ENCODE measurements at places on chromosomes 5 and 9.

DNA sequence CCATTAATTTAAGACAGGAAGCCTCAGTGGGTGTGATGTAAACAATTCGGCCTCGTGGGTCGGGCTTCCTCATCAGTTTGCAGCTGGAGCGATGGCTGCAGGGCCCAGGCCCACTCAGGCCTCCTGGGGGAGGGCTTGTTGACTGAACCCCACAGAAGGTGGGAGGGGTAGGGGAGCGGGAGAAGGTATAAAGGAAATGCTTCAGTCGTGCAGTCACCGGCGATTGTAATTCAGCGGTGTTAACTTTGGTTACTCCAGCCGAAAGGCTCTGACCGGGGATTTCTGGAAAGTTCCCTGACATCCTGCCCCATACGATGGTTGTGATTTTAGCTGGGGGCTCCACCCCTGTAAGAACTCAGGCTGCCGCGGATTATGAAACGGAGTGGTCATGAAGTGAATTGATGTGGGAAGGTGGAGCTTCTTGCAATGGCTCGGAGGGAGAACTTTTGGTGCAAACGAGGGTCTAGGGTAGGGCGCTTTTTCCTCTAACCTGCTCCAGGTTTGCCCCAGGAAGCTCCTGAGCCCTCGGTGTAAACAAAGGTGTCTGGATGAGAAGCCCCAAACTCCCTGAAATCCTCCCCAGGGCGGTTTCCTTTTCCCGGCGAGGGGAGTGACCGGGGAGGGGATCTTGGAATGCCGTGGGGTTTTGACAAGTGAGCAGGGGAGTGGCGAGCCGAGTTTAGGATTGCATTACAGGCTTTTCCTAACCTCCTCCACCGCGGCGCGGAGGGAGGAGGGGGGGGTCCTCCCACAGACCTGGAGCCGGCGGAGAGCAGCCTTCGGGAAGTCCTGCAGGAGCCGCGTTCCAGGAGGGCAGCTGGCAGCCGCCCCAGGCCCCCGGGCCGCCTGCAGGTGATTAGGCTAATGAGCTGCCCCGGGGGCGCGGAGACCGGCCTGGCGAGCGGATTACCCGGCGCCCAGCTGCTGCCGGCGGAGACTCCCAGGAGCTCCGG is 215.5 kb downstream of the PDZD2 start:
- DNase-seq = peak; percentile 73

- DNase-seq = no peak
These were observed 27.1 kb downstream of the HNRNPH1 start for GRCh38 chr5:179596421-179596820.

- DNase-seq = no peak
These were observed 178.2 kb upstream of the FBXL7 start for GRCh38 chr5:15321776-15322175.

- DNase-seq = no peak
These were observed 527.3 kb downstream of the MTRR start for GRCh38 chr5:8396246-8396645.

DNA sequence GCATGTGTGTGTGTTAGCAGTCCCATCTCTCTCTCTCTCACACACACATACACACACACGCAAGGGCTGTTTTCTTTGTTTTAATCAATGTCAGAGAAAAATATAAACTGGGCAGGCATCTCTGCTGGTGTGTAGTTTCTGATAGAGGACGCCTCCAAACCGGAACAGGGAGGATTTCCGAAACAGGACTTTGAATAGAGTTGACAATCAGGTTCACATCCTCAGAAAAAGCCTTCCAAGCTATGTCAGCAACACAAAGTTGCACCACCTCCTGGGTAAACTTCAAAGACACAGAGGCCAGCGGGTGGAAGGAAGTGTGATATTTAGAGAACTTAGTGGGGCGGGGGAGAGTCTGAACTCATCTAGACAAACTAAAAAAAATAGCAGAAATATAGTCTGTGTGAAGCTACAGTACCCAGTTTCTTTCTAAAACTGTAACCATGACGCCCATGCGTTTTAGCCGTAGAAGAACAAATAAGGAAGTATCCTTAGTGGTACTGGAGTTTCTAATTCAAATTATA is 1.2 kb downstream of the ST8SIA4 start:
- DNase-seq = no peak

GRCh38 chr9:8725635-8726034 is 926.1 kb upstream of the DMAC1 start:
- no peak for DNase-seq

DNA sequence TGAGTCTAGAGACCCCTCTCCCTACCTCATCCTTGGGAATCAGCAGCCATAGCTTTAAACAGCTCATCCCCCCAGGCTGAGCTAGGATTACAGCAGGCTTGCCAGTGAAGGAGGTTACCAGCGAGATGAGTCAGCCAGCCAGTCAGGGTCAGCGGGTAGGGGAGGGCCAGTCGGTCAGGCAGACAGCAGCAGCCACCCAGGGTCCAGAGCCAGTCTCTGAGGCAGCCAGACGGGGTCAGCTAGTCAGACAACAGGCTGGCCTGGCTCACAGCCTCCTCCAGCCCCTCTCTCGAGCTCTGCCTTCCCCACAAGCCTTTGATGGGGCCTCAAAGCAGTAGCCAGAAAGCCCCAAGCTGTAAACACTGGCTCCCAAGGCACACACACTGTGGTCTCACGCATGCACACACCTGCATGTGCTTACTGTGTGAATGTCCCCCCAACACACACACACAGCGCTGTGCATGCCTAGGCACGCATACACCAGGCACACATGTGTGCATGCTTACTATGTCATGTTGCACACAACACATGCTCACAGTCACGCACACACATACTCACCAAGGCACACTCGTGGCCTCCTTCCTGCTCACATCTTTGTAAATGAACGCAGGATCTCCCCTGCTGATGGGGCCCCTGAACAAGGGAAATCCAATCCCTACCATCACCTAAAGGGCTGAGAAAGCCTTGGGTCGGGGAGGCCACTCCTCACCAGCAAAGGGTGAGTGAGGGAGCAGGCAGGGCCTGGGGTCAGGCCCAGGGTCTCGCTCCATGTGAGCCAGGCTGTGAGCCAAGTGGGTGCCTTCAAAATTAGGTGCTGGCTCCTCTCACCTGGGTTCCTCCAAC is 28.2 kb upstream of the CPLX2 start:
- peak; percentile 56 for DNase-seq

- no peak for DNase-seq
These were observed 232.3 kb upstream of the TBCA start for GRCh38 chr5:78008356-78008967.

DNA sequence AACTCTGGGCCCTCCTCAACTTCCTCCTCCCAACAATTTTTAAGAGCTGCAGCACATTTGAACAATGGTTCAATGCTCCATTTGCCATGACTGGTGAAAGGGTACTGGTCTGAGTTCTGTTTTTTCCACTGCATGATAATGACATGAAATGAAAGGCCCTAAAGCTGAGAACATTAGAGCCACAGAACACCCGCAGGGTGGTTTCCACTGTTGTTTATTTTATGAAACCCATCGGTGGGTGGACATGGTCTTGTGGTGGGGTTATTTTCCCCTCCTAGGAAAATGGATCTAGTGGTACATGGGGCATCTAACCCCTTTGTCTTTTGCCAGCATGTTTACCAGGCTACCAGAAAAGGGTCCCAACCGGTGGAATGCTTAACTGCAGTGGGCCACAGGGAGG is 71.8 kb downstream of the SMARCA2 start:
- no peak for DNase-seq

DNA sequence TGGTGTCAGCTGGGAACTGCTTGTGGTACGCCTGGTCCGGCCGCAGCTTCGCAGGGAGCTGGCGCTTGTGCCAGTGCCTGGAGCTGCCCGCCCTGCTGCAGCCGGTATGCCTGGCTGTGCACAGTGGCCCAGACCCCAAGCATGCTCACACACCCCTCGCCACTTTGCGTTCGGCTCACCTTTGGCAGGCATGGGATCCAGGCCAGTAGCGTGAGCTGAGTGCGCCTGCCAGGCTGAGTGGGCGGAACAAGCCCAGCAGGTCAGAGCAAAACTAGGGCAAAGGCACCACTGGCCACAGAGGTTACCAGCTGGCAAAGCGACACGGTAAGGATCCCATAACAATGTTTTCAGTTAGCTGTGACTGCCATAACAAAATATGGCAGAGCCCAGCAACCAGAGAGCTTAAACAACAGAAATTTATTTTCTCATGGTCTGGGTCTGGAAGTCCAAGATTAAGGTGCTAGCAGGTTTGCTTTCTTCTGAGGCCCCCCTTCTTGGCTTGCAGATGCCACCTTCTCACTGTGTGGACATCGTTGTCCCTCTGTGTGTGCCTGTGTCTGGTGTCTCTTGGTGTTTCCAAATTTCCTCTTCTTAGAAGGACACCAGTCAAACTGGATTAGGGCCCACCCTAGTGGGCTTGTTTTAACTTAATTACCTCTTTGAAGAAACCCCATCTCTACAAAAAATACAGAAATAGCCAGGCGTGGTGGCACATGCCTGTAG is 61.6 kb downstream of the PSAT1 start:
- DNase-seq = no peak

- no peak for DNase-seq
These were observed 35.9 kb upstream of the PTGS1 start for GRCh38 chr9:122334916-122335315.

GRCh38 chr5:158468444-158468843 is 609.5 kb upstream of the CLINT1 start:
- DNase-seq = no peak

- no peak for DNase-seq
These were observed 41.4 kb downstream of the CNOT6 start for GRCh38 chr5:180535573-180535972.

DNA sequence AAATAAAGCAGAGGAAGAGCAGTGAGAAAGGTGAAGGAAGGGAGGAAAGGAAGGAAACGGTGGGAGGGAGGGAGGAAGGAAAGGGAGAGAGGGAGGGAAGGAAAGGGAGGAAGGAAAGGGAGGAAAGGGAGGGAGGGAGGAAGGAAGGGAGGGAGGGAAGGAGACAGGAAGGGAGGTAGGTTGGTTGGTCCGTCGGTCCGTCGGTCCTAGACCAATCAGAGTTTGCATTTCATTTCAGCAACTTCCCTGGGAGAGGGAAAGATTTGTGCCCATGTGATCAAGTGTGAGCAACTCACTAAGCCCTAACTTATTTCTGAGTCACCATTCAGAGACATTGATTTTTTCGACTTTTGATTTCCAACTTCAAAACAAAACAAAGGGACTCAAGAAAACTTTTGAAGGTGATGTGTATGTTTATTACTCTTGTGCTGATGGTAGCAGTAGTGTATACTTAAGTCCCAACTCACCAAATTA is 18.8 kb downstream of the NANS start:
- DNase-seq = no peak

DNA sequence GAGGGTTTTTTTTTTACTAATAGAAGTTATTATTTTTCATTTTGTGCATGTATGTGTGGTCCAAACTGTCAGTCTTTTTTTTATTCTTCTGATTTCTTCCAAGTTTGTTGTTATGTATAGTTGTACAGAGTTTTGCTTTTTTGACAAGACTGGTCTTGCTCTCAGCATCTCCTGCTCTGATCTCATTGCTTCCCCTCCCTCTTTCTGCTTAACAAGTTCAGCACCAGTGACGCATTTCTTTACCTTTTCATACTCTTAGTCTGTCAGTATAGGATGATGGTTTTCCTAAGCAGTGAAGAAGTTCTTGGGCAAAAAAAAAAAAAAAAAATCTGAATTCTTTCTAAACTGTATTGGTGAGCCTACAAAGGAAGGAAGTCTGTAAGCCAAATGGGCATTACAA is 135.1 kb downstream of the CD180 start:
- DNase-seq = no peak

GRCh38 chr9:114382699-114383520 is 4.9 kb downstream of the AKNA start:
- peak; percentile 68 for DNase-seq

DNA sequence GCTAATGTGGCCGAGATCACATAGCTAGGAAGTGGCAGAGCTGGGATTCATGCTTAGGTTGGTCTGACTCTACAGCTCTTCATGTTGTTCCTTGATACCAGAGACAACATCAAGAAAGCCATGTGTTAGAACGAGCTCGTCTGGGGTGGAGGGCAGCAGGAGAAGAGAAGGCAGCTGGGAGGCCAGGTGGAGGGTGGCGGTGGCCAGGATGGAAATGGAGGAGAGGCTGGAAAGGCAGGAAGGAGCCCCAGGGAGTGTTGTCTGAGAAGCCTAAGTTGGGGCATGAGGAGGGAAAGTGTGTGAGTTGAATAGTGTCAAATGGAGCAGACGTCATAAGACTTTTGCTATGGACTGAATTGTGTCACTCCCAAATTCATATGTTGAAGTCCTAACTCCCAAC is 315.3 kb downstream of the GADD45G start:
- peak; percentile 13 for DNase-seq

DNA sequence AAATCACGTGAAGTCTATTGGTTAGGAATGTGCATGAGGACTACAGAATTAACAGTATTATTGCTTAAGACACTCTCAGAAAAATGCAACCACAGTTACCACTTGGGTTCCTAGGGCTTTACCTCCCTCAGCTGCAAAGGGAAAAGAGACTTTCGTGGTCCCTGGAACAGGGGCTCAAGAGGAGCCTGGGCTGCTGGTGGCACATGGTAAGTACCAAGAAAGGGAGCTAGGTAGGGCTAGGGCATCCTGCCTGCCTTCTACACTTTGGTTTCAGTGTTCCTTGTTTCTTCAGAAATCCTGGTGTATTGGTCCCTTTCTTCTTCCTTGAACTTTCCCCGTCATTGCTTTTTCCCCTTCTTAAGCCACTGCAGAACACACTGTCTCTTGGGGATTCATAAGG is 7.3 kb upstream of the VCAN start:
- DNase-seq = no peak

All from H9 (cell line).